ENCODE measurements at places on chromosomes 12 and 14.

GRCh38 chr14:59249029-59249428, 60.6 kb downstream of the DAAM1 start:
- DNase-seq, result no peak

DNA sequence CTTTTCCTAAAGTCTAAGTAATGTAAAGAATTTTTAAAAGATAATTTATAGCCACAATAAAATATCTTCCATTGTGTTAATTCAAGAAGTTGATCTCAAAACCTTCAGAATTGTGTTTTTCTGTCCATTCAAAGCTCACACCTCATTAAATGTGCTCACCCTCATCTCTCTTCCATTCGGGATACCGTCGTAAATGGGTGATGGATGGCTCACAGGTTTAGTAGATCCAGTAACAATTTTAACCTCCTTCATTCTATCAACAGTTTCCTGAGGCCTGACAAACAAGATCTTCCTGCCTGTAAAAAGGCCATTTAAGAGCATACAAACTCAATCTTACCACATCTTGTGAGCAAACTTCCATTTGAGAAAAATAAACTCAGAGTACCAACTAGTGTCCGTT, 9.4 kb upstream of the FLRT2 start:
- no peak for DNase-seq

DNA sequence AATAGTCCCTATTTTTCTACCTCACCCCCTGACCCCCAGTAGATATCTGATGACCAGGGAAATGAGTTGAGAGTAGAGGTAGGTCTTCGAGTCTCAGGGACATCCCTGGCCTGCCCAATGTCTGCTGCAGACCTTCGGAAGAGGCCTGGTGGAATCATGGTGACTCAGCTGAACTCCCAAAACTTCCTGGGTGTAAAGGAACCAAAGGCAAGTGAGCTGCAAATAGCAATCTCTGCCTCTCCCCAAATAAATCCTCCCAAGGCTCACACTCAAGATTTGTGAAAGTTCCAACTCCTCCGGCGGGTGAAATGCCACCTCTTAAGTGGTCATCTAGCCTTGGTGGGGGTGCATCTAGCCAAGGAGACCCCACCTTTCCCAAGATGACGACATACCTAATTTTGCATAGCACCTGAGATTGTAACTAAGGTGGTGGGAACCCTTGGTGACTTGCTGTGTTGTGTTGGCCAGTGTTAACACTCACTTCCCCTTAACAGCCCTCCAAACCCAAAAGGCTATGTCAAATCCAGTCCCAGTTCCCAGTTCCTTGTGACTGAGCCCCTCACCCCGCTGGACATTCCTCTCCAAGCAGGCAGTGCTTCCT, 6.3 kb downstream of the ZFP36L1 start:
- no peak for DNase-seq

DNA sequence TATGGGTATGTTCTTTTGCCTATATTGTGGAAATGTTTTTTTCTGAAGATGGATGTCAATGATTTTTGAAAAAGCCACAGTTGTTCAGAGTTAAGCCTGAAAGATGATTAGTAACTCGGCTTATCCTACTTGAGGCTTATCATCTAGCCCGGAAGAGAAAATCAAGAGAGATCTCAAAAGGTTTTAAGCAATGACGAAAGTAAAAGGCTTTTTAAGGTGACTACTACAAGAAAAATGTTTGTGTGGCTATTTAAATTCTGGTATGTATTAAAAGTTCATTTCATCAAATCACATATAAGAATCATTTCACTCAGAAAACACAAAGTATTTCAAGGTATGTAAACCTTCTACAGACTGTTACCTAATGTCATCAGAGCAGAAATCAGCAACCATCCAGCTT, 40.2 kb downstream of the HEATR5A start:
- no peak for DNase-seq

GRCh38 chr12:123860377-123860776, 98.3 kb downstream of the DNAH10 start:
- DNase-seq, result no peak

- DNase-seq, result no peak
These were observed 7.4 kb downstream of the LRP1 start for GRCh38 chr12:57135527-57136326.

GRCh38 chr12:6233121-6233971, 33.1 kb downstream of the CD9 start:
- no peak for DNase-seq

DNA sequence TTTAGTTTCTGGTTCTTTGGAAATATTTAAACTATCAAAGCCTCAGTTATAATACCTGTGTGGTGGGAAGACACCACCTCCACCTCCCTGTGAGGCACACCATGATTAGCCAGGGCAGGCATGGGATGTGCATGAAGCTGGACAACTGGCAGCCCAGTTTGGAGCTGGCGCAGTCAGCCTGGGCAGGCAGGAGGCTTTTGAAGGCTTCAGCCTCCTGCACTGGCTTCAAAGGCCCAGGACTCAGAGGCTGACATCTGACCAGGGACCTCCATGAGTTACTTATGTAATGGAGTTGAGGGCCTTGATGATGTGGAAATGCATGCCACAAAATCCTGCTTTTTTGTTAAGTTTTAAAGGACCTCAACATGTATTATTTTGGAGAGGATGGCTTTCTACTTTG, 30.3 kb downstream of the C14orf132 start:
- DNase-seq, result no peak

- no peak for DNase-seq
These were observed 154.7 kb downstream of the FBXL14 start for GRCh38 chr12:1439687-1440086.
